ENCODE measurements at places on chromosomes 7 and 10.
A peak's percentile ranks its signal among the peaks of the same experiment; 100 is the strongest.

DNA sequence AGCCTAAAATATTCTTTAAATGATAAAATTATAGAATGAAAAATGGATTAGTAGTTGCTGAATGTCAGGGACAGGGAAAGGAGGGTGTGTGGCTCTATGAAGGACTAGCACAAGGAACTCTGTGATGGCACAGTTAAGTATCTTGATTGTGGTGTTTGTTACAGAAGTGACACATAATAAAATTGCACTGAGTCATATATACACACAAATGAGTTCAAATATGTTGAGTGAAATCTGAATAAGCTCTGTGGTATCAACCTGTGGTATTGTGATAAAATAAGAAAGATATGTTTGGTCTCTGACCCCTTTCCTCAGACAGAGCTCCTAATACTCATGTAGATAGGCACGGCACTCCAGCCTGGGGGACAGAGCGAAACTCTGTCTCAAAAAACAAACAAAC lies 181.5 kb upstream of the TRIM24 start:
- DNase-seq: no peak

DNA sequence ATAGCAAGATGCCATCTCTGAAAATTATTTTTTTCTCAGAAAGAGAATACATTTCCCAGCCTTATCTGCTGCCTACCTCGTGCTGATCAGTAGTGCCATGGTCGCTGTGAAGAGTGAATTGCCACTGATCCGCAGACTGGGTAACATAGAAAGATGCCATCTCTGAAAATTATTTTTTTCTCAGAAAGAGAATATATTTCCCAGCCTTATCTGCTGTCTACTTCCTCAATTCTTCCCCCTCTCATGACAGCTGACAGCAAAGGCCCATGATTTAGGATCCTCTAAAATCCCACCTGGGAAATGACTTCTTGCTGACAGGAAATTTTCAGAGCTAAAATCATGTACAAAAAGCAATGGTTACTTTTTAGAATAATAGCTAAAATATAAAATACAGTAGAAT lies 92.5 kb upstream of the AHR start:
- DNase-seq: no peak

DNA sequence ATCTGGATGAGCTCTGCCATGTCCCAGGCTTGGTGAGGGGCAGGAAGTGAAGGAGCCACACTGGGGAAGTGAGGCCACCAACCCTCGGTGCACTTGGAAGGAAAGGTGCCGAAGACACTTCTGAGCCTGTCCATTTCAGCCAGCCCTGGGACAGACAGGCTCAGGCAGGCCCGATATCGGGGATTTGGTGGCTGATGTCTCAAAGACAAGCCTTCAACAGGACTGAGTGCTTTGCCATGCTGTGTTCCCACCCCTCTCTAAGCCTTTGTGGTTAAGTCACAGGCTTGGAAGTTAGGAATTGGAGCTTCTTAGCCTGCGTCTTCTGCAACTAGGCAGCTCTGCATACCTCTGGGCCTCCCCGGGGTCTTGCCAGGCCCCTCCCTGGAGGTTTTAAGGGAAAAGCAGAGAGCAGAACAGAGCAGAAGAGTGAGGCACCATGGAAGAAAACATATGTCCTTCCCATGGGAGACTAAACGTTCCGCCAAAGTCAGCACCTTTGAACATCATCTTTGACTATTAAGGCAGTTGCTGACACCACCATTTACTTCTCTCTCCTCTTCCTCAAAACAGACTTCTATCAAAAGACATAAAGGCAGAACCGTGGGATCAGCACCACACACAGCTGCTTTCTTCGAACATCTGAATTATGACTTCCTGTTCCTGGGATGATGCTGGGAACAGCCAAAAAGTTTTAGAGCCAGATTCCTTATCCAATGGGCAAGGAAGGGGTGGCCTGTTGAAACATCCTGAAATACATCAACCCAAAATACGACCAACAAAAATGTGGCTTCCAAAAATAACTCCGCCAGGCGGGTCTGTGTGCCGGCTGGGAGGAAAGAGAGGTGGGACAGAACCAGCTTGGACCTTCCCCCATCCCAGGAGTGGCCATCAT lies 71.8 kb downstream of the AFAP1L2 start:
- DNase-seq: no peak

GRCh38 chr7:16062269-16062668 lies 359.1 kb downstream of the CRPPA start:
- DNase-seq: peak; percentile 23

DNA sequence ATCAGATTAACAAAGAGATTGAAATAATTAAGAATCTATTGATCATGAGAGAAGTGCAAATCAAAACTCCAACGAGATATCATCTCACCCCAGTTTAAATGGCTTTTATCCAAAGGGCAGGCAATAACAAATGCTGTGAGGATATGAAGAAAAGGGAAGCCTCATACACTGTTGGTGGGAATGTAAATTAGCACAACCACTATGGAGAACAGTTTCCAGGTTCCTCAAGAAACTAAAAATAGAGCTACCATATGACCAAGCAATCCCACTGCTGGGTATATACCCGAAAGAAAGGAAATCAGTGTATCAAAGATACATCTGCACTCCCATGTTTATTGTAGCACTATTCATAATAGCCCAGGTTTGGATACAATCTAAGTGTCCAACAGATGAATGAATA lies 13.8 kb downstream of the FGL2 start:
- no peak for DNase-seq
